ENCODE measurements at places on chromosomes 2 and 18.

DNA sequence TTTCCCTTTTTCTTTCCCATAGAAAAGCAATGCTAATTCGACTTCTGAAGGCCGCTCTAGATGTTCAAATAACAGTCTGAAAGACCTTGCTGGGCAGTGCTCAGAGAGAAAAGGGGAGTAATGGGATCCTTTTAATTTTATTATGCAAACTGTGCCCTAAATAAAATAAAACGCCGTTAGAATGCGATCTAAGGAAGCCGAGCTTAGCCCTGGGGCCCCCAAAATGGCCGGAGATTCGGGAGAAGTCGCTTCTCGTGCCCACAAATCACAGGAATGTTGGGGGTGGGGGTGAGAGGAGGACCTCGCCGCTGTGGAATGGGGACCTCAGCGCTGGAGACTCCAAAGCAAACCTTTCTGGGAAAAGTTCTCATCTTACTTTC lies 8.4 kb upstream of the POU3F3 start:
- DNase-seq: no peak

- no peak for DNase-seq
Measured at GRCh38 chr2:15765211-15765610, 173.5 kb downstream of the DDX1 start.

GRCh38 chr2:53753041-53753440 lies 14.6 kb upstream of the CHAC2 start:
- DNase-seq: no peak

DNA sequence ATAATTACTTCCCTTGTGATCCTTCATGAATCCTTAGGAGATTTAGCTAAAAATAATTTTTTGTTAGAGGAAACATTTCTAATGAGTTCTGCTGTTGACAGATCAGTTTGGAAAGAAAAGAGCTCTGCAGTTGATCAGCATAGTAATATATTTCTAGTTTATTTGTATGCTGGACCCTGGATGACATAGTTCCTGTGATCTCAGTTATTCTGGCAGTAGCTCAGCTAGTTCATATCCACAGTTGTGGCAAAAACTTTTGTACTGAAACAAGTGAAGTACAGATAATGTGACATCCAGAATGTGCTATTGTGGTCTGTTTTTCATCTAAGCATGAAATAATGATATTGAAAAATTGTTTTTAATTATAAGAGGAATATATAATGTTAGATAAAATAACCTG lies 33.7 kb downstream of the ABI2 start:
- no peak for DNase-seq

GRCh38 chr2:98790221-98790620 lies 59.3 kb upstream of the MGAT4A start:
- DNase-seq: no peak

GRCh38 chr2:134669731-134670669 lies 48.8 kb downstream of the TMEM163 start:
- DNase-seq: peak; percentile 61

- DNase-seq: no peak
Measured at GRCh38 chr2:234678711-234679110, 181.8 kb upstream of the ARL4C start.

- DNase-seq: no peak
Measured at GRCh38 chr2:104413890-104414289, 440.0 kb upstream of the POU3F3 start.

GRCh38 chr2:74111380-74111779 lies 36.3 kb downstream of the BOLA3 start:
- no peak for DNase-seq

DNA sequence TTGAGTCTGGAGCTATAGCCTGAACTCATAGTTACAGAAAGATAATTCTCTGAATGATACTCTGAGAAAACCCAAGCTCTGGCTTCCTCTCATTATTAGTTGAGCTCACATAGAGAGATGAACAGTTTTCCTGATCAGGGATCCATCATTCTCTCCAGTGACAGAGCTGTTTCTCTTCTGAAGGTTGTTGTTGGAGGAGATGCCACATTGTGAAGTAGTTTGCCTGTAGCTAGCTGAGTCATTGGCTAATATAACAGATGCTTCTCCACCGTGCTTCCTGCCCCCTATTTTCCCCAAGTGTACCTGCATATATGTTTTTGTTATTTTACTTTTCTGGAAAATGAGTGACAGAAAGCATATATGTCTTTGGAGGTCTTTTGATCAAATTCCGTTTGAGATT lies 64.6 kb downstream of the OSBPL6 start:
- DNase-seq: no peak

GRCh38 chr2:207883002-207883780 lies 113.5 kb upstream of the FZD5 start:
- DNase-seq: no peak

GRCh38 chr18:5503740-5504139 lies 40.1 kb downstream of the EPB41L3 start:
- DNase-seq: no peak

- DNase-seq: no peak
Measured at GRCh38 chr2:144566448-144566847, 46.5 kb upstream of the ZEB2 start.

GRCh38 chr2:147468349-147468748 lies 376.5 kb upstream of the ACVR2A start:
- no peak for DNase-seq

DNA sequence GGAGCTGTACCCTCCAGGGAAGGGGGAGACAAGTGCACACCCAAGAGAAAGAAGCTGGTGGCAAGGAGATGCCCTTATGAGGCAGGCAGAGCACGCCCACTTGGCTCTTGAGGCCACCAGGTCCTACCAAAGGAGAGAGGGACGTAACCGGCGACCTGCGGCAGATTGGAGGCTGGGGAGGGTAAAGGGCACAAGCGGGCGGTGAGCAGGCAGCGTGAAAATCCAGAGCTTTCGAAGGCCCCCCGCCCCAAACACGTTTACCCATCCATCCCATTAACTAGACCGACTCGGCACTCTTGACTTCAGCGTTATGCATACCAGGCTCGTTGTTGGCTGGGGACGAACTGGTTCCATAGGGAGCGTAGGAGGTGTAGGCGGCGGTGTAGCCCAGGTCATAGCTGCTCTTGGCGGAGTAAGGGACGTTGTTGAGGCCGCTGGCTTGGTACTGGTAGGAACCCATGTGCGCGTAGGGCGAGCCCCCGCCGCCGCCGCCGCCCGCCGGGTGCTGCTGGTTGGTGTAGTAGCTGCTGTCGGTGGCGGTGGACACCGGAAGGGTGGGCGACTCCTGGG lies 794 bp downstream of the DLX2 start:
- peak; percentile 50 for DNase-seq

DNA sequence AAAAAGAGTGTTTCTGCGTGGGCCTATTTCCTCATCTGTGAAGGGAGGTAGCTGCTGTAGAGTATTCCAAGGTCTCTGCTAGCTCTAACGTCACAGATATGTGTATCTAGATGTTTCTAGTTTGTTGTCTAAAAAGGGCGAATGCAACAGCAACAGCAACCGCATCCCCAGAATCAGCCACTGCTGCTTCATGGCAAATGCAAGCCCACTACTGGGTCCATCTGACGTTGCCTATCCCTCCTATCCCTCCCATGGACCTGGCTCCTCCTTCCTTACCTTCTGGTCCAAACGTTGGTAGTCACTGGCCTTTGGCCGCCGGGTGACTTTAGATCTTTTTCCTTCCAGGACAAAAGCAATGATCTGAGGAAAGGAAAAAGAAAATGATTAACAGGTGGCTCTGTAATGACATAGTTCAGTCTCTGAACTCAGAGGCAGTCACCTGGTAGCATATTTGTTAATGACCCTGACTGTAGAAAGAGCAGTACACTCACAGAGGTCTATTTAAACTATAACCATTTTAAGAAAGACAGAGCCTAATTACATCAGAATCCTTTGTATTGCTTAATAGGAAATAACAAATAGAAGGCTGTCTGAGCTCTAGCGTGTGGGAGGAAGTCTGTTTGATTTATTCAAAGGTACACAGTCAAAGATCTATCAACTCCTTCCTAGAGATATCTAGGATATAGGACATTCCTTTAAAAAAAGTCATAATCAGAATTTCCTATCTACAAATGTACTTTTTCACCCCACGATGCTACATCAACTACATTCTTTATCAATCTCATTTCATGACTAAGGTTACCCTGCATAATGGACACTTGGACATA lies 2.9 kb downstream of the TGOLN2 start:
- no peak for DNase-seq

- no peak for DNase-seq
Measured at GRCh38 chr18:50898919-50899318, 20.0 kb downstream of the ME2 start.

DNA sequence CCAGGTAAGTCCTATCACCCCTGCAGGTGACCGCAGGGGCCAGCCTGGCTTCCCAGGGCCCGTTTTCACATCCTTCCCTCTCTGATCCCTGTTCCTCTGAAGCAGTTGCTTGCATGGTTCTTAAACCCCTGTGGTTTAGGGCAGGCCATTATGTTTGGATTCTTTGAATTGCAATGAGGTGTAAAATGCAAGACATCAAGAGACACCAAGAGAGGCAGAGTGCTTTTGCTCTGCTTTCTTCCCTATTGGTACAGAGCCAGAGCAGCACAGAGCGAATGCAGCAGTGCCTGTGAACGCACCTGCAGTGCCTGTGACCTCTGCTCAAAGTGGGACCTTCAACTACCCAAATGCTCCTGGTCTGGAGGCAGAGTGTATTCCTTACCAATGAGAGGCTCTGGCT lies 7.6 kb downstream of the RFX8 start:
- DNase-seq: no peak

GRCh38 chr2:20473128-20473527 lies 26.3 kb downstream of the RHOB start:
- no peak for DNase-seq

GRCh38 chr2:138277062-138277461 lies 224.5 kb upstream of the SPOPL start:
- DNase-seq: no peak

DNA sequence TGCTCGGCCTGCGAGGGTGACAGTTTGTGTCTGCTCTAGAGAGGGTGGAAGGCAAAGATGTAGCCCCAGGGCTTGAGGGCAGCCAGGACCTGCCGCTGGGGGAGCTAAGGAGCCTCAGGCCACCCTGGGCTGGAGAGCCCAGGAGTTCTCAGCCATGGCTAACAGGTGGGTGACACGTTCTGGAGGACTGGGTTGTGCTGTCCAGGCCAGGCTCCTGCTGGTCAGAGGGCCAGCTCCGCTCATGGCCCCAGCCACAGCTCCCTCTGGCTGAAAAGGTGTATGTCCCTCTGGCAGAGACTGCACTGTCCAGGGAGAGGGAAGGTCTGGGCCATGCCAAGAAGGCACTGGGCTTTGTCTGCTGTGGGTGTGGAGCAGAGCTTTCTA lies 19.2 kb downstream of the TMEM185B start:
- no peak for DNase-seq

DNA sequence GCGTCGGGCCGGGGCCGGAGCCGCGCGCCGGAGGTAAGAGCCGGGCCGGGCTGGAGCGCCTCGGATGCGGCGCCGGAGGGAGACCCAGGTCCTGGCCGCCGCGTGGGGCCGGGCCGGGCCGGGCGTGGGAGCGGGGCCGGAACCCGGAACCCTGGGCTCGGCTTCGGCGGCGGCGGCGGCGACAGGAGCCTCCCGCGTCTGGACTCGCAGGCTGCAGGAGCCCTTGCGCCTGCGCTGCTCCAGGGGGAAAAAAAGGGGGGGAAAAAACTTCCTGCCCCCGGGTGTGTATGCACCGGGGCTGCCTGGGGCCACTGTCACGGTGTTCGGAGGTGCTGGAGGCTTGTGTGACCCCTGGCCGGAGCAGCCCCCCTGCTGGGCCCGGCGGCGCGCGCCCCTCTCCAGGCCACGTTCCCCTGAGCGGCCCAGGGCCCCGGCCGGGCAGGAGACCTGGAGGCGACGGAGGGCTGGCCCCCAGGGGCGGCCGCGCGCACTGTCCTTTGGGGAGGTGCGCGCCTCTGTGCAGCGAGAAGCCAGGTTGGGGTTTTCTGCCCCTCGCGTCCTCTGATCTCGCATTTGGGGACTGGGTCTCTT lies 864 bp downstream of the KLHL29 start:
- peak; percentile 36 for DNase-seq

- DNase-seq: no peak
Measured at GRCh38 chr2:164881524-164881923, 39.9 kb upstream of the COBLL1 start.

- DNase-seq: no peak
Measured at GRCh38 chr2:86234563-86235131, 35.4 kb downstream of the MRPL35 start.

DNA sequence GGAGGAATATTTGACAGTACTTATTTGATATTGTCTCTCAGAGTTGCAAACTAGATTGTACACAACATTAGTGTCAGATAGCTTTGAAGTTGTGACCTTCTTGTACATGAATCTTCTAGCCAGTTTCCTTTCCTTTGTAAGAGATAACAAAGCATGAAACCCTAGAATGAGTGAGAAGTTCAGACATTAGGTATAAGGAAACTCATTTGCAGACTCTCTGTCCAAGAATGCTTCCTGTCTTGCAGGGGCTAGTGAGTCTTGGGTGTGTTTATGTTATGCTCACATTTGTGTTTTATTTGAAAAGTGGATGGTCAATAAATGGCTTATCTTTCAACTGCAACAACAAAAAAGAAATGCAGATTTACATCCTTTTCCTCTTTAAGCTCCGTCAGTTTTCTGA lies 1.4 kb downstream of the BOD1L2 start:
- no peak for DNase-seq

GRCh38 chr2:241066893-241067341 lies 35.2 kb downstream of the MTERF4 start:
- DNase-seq: no peak

DNA sequence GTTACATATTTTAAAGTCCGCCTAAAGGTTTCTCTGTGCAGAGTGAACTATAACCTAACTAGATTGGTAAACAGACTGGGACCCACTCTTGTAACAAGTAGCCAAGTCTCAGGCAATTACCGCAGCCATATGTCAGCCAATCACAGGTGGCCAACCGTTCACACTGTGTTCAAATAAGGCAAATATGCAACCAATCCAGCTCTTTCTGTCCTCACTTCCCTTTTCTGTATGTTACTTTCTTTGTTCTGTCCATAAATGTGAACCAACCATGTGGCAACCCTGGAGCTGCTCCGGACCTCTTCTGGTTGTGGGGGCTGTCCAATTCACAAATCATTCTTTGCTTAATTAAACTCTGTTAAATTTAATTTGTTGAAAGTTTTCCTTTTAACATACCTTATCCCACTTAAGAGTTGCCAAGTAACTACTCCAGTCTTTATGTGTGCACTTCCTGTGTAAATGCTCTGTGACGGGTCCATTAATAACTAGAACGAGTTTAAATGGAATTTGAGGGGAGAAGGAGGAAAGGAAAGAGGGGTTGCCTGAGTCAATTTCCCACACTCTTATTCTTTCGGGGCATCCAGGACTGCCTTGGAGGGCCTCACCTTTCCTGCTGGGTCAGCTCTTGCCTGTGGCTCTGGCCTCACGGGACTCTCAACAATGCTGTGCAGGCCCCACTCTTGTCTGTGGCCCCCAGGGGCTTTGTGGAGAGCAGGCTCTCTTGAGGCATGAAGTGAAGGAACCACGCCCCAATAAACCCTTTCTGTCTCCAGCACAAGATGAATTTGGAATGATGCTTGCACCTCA lies 6.6 kb upstream of the RPL37A start:
- no peak for DNase-seq

DNA sequence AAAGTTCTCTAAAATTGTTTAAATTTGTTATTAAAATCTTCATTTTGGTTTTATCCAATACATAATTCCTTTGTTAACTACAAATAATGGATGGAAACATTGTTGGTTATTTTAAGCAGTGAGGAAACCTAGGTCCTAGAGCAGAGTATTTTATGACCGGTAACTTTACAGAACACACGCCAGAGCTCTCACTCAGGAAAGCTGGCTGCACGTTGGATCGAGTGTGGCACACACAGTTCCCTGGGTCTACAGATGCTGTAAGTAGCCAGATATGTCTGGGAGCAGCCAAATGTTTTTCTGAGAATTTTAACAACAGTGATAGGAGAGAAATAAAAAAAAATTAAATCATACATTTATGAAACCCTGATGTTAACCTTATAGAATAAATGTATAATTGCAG lies 264.4 kb downstream of the ZNF407 start:
- DNase-seq: no peak

- DNase-seq: no peak
Measured at GRCh38 chr2:16973586-16974286, 308.1 kb upstream of the CYRIA start.
